ENCODE measurements at places on chromosomes 3 and 15. TPM values are rescaled to one million over a fixed set of nuclear protein-coding genes. Genes with fewer than 3 reads are reported as not detected.
A peak's percentile ranks its signal among the peaks of the same experiment; 100 is the strongest.

The CYP11A1 gene
- total RNA-seq = not detected

DNA sequence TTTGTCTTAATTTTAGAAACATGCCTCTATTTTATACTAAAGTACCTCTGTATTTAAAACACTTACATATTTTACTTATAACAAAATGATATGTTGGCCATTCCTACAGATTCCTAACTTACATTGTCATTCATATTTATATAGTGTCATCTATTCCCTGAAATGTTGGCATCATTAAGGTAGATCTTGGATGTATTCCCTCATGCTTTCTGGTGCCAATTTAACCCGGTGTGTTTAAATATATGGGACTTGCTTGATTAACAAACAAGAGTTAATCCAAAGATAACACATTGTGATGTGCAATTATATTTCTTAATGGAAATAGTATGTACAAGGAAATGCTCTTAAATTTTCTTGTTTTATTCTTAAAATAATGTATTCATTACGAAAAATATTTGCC lies 352.3 kb downstream of the NAALADL2 start:
- no peaks in the 10 kb centered on the region for H3K36me3 ChIP-seq
- H3K27me3 ChIP-seq = no peaks in the 10 kb centered on the region
- peaks cover 19% of the 10 kb centered on the region for H3K4me1 ChIP-seq
- H3K27ac ChIP-seq = no peak overlapping the region
- no peak for DNase-seq

GRCh38 chr15:35491999-35492398 lies 54.0 kb downstream of the DPH6 start:
- H3K36me3 ChIP-seq = peaks cover 6% of the 10 kb centered on the region
- H3K27me3 ChIP-seq = no peaks in the 10 kb centered on the region
- H3K27ac ChIP-seq = no peak overlapping the region
- no peak for DNase-seq

- no peak for DNase-seq
- H3K36me3 ChIP-seq = no peaks in the 10 kb centered on the region
- no peaks in the 10 kb centered on the region for H3K27me3 ChIP-seq
- H3K27ac ChIP-seq = no peak overlapping the region
These were observed 15.0 kb upstream of the THBS1 start for GRCh38 chr15:39565851-39566250.

GRCh38 chr3:99536555-99537314 lies 101.7 kb upstream of the COL8A1 start:
- no peak overlapping the region for H3K4me3 ChIP-seq
- no peak overlapping the region for H3K27ac ChIP-seq
- peaks cover 26% of the 10 kb centered on the region for H3K4me1 ChIP-seq
- DNase-seq = no peak

The ZNF860 gene
- total RNA-seq = 11.7 TPM

The SLC51B gene
- not detected for total RNA-seq

- H3K27me3 ChIP-seq = no peaks in the 10 kb centered on the region
- peak; percentile 4 for DNase-seq
- no peak overlapping the region for H3K4me3 ChIP-seq
- H3K4me1 ChIP-seq = no peaks in the 10 kb centered on the region
- H3K27ac ChIP-seq = no peak overlapping the region
These were observed 62.4 kb downstream of the C3orf80 start for GRCh38 chr3:160287666-160288065.

- H3K36me3 ChIP-seq = no peaks in the 10 kb centered on the region
- H3K4me3 ChIP-seq = no peak overlapping the region
- H3K27ac ChIP-seq = peak overlapping the region; percentile 49
These were observed 37.9 kb downstream of the LIPC start for GRCh38 chr15:58469432-58470353.

The EAF2 gene
- 2.5 TPM for total RNA-seq

The ANKUB1 gene
- not detected for total RNA-seq

DNA sequence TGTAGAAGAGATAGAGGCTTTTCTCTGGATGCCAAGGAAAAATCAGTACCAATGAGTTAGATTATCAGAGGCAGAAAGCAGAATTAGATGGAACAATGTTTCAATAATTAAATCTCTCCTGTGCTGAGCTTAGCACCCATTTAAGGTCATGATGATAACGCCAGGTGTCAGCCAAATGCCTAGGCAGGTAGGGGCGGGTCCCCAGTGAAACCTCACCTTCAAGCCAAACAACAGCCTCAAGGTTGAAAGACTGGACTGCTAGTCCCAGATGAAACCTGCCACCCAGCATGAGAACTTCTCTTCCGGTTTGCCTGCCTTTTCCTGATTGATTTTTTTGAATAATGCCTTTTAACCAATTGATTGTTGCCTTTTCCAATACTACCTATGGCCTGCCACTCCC lies 363.0 kb downstream of the PLOD2 start:
- no peak overlapping the region for H3K4me3 ChIP-seq
- H3K27ac ChIP-seq = no peak overlapping the region
- H3K4me1 ChIP-seq = no peaks in the 10 kb centered on the region
- no peak for DNase-seq
- H3K36me3 ChIP-seq = no peaks in the 10 kb centered on the region

The SQOR gene
- 75.0 TPM for total RNA-seq

The LRRC2 gene
- total RNA-seq = not detected

The EEF1AKMT4 gene
- 4.9 TPM for total RNA-seq

DNA sequence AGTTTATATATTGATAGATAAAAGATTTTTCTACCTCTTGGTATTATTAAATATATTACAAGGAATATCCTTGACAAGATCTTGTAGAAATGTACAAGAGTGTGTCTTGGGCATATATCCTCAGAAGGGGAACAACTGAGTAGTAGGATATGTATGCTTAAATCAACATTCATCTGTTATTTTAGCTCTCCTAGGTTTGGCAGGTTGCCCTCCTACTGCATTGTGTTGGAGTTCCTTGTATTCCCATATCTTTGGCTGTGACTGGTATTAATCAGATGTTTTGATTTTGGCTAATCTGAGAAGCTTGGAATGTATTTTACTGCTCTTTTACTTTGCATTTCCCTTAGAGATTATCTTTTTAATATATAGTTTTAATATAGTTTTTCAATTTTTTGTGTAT lies 4.6 kb downstream of the MYRIP start:
- no peak overlapping the region for H3K4me3 ChIP-seq
- H3K27ac ChIP-seq = no peak overlapping the region
- peaks cover 4% of the 10 kb centered on the region for H3K36me3 ChIP-seq

DNA sequence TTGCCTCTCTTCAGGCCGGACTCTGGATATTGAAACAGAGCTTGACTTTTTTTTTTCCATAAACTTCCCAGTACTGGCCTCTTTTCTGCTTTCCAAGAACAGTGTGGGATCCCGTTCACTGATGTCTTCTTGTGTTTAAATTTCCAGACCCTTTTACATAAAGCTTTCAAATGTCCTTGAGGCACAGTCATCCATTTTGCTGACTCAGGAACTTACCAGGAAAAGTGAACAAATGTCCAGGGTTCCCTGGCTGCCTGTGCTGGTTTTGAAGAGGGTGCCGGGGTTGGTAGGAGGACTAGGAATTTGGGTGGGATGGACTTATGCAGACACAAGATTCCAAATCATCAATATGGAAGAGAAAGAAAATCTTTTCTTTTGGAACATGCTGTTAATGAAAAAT lies 68.1 kb downstream of the CHDH start:
- DNase-seq = no peak
- H3K27ac ChIP-seq = no peak overlapping the region
- peaks cover 22% of the 10 kb centered on the region for H3K4me1 ChIP-seq
- no peaks in the 10 kb centered on the region for H3K36me3 ChIP-seq
- peaks cover 18% of the 10 kb centered on the region for H3K27me3 ChIP-seq
- H3K4me3 ChIP-seq = no peak overlapping the region

The TMCO5A gene
- total RNA-seq = not detected

- H3K27me3 ChIP-seq = no peaks in the 10 kb centered on the region
- no peak for DNase-seq
- H3K36me3 ChIP-seq = no peaks in the 10 kb centered on the region
These were observed 166.6 kb upstream of the BHLHE40 start for GRCh38 chr3:4812591-4812990.

The MCTP2 gene
- total RNA-seq = 25.7 TPM

All from MCF 10A (cell line).